Activated CD4-positive, alpha-beta T cell treated with anti-CD3 and anti-CD28 coated beads, Interleukin-2, amount 50 U/mL, for 48 hours (primary cell): ENCODE measurements at places on chromosomes 7 and 10.

- peak; percentile 65 for DNase-seq
Observed at GRCh38 chr10:122342293-122343134, 32.0 kb upstream of the PLEKHA1 start.

DNA sequence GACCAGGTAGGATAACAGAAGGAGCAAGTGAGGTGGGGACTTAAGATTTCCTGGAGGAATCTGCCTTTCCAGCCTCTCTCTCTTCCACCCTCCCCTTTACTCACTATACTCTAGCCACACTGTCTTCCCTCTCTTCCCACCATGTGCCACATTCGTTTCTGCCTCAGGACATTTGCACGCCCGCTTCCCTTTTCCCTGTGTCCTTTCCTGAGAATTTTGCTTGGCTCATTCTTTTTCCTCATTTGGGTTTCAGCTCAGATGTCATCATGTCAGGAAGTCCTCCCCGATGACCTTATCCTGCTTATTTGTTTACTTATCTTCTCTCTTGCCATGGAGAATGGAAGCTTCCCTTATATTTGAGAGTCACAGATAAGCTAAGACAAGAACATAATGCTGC lies 363.8 kb downstream of the PRPF18 start:
- DNase-seq = no peak

- no peak for DNase-seq
Observed at GRCh38 chr7:130758429-130759056, 24.5 kb upstream of the KLF14 start.

DNA sequence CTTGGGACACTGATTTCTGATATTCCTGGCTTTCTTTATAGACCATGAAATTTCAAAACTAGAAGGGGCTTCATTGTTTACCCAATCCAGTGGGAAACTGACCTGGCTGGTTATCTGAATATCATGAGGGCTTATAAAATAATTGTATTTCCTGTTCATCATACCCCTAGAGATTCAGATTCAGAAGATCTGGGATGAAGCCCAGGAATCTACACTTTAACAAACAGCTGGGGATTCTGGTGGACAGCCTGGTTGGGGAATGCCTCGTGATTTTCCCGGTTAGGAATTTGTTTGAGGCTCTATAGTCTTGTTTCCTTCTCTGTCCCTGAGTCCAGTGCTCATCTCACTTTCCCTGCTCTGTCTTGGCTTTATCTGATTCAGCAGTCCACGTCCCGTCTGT lies 110.3 kb downstream of the ADRA2A start:
- DNase-seq = no peak

DNA sequence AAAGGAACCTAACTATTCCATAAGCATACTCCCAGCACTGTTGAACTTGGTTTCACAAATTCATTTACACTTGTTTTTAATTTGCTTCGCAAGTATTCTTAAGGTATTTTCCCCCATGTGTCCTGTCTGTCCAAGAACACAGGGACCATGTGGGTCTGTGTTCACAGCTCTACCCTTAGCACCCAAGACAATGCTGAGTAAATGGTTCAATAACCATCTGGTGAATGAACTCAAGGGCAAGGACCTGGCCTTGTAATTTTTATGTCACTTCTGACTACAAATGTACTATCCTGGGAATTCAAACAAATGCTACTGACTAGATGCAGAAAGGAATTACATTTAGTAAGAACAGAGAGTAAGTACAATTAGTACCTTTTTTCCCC lies 43.0 kb upstream of the SLIT1 start:
- no peak for DNase-seq

DNA sequence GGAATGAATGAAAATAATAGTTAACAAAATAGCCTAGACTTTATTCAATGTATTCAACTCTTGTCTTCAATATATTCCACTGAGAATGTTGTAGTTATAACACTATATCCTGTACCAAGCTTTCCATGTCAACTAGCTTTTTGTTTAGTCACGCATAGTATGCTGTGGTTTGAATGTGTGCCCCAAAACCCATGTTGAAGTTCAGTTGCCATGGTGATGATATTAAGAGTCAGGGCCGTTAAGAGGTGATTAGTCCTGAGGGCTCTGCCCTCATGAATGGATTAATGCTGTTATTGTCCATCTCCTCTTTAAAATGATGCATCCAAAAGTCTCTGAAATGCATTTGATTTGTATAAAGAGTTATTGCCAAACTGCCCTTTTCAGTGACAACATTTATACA lies 887.6 kb downstream of the NRG3 start:
- DNase-seq = no peak

DNA sequence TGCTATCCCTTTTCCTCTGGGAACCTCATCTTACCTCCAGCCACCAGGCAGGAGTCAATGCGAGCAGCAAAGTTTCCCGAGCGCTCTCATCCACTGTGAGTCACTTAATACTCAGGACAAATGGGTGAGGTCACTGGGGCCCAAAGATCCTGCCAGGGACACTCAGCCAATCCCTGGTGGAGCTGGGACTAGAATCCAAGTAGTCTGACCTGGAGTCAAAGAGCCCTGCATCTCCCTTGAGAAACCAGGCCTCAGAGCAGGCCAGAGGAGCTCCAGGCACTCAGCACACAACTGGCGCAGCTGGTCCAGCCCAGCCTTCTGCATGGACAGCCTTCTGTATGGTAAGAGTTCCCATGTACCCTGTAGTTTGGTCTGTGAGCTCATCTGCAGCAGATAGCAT lies 142.3 kb downstream of the MAPK8 start:
- DNase-seq = no peak

- no peak for DNase-seq
Observed at GRCh38 chr7:15515252-15515651, 46.6 kb downstream of the AGMO start.

GRCh38 chr10:69337296-69338132 lies 59.2 kb downstream of the HK1 start:
- no peak for DNase-seq

DNA sequence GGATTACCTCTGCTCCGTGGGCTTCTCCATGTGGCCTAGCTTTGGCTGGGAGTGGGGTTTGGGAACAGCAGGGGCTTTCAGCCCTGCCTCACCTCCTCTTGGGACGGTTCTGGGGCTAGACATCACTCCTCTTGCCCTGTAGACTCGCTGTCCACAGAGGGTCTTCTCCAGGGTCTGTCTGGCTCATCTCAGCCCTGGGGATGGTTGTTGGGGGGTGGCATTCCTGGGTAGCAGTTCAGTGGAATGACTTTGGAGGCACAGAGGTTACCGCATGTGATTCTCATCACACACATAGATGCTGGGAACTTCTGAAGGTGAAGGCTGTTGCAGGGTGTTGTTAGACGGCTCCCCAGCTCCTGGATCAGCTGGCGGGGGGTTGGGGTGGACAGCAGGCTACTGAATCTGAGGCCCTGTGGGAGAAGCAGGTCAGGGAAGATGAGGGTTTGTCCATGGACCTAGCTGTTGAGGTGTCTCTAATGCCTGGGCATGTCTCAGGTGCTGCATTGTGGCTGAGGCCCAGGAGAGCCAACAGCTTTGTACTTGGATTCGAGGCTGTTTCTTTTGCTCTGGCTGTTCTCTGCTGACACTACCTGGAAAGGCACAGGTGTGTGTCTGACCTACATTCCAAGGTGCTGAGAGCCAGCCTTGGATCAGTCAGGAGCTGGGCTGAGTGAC lies 23.8 kb downstream of the RAMP3 start:
- DNase-seq = no peak

- DNase-seq = no peak
Observed at GRCh38 chr10:99941942-99942820, 67.6 kb downstream of the DNMBP start.

DNA sequence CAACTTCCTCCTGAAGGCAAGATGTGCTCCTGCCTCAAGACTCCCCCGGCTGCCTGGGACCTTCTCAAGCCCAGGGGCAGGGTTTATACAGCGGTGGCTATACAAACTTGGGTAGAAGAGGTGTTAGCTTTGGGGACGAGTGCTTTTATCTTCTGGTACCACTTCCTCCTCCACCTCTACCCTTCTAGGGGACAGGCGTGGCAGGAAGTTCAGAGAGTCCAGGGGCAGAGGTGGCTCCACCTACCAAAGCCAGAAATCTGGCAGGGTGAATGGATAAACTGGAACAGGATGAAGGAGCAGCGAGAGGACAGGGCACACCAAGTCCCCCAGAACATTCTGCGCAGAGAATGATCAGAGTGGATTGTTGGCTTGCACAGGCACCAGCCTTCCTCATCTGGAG lies 24.0 kb upstream of the TM9SF3 start:
- no peak for DNase-seq
